NCI-H1092 (cell line): ENCODE measurements at places on chromosomes 16 and 17.
A peak's percentile ranks its signal among the peaks of the same experiment; 100 is the strongest.

- DNase-seq: no peak
Measured at GRCh38 chr17:73210002-73210678, 17.3 kb downstream of the COG1 start.

DNA sequence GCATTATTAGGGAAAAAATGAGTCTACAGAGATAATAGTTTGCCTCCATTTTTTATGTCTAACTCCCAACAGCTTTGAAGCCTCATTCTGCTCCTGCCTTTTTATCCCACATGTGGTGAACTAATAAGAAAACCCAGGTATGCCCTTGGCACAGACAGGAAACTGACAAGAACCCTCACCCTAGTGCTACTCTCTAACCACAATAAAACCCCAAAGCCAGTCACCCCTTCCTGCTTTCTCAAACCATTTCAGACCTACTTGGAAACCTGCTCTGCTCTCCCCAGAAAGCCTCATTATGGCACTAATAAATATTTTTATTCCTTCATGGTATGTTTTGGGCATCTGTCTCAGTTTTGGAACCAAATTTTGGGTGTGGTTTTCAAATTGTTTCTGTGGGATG is 3.9 kb upstream of the MARVELD3 start:
- DNase-seq: no peak

GRCh38 chr17:71427801-71428200 is 693.0 kb upstream of the SOX9 start:
- DNase-seq: no peak

GRCh38 chr17:77364381-77364911 is 223.7 kb downstream of the SEC14L1 start:
- DNase-seq: no peak

GRCh38 chr17:13297183-13297582 is 279.4 kb upstream of the ELAC2 start:
- peak; percentile 66 for DNase-seq

- DNase-seq: no peak
Measured at GRCh38 chr16:86103320-86103719, 204.4 kb downstream of the IRF8 start.

- no peak for DNase-seq
Measured at GRCh38 chr16:4140652-4141051, 24.4 kb upstream of the ADCY9 start.

GRCh38 chr17:75114552-75115314 is 5.0 kb downstream of the ARMC7 start:
- no peak for DNase-seq

- DNase-seq: no peak
Measured at GRCh38 chr17:49024523-49024922, 27.3 kb downstream of the IGF2BP1 start.

GRCh38 chr16:305916-306626 is 23.1 kb downstream of the PDIA2 start:
- DNase-seq: no peak

- DNase-seq: no peak
Measured at GRCh38 chr17:16933317-16934132, 38.4 kb downstream of the TNFRSF13B start.
